ENCODE measurements at places on chromosomes 3 and 15.

GRCh38 chr3:27533261-27533607 lies 49.0 kb upstream of the SLC4A7 start:
- DNase-seq: no peak

- no peak for DNase-seq
Observed at GRCh38 chr3:191340351-191340750, 10.0 kb upstream of the UTS2B start.

DNA sequence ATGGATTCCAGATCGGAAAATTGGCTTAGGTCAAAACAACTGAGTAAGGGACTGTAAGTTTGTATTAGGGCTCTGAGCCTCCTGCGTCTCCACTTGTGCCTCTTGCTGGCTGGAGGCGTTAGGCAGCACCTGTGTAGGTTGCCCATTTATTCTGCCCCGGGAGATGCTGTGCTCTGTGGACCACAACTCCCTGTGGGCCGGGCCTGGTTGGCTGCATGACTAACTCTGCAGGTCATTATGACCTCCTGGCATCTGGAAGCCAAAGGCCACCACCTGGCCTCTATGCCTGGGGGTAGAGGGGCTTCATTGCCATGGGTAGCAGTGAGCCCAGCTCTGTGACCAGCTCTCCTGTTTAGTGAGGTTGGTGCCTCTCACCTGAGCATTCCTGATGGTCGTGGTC lies 36.0 kb upstream of the BDH1 start:
- DNase-seq: no peak

GRCh38 chr15:50854601-50855490 lies 53.6 kb upstream of the AP4E1 start:
- no peak for DNase-seq

GRCh38 chr3:121759541-121760202 lies 10.1 kb upstream of the GOLGB1 start:
- no peak for DNase-seq

DNA sequence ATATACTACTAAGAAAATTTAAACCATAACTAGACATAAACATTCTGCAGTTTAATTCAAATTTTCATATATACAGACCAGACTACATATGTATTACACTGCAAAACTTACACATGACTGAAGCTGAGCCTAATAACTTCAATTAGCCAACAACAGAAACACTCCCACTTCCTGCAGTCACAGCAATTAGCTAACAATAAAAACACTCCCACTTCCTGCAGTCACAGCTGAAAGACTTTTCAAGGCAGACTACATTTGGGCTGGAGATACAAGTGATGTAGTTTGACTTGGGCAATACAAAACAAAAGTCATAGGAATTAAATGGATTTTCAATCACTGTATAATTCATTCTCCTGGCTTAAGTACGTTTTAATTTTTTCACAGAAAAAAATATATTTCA lies 10.3 kb downstream of the TM2D3 start:
- DNase-seq: no peak

DNA sequence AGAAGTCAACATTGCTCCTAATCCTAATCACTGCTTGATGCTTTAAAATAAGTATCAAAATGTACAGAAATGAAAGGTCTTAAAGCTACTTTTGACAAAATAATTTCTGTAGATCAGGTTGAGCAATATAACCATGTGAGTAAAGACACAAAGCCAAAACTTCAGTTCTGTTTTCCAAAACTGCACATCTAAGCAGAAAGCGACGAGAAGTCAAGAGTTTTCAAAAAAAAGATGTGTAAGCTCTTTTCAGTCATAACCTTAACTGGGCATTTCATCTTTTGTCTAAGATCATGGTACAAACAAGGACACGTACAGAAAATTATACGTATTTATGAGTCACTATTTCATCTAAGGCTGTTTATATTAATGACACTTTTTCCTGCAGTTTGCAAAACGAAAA lies 608.8 kb downstream of the FOXP1 start:
- no peak for DNase-seq
